ENCODE measurements at places on chromosomes 7 and 10.
A peak's percentile ranks its signal among the peaks of the same experiment; 100 is the strongest.

DNA sequence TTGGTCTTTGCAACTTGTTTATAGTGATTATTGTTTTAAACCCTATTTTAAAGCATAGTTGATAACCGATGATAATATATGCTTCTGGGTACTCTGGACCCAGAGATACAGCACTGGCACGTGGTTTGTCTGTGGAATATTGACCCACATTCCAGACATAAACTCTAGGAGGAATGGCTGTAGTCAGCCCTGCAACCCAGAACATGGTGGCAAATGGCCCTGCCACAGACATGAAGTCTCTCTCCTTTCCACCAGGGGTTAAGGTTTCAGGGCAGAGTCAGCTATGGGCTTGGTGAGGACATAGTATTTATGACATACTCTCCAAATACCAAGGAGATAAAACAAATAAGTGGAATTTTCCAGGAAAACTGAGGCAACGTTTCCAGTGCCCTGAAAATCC, 83.6 kb downstream of the NAMPT start:
- no peak for DNase-seq

GRCh38 chr7:155203882-155204691, 93.6 kb upstream of the INSIG1 start:
- DNase-seq = no peak

GRCh38 chr7:39541511-39541910, 24.7 kb upstream of the YAE1 start:
- DNase-seq = no peak

GRCh38 chr7:95317546-95317945, 6.8 kb downstream of the PON1 start:
- DNase-seq = peak; percentile 11

DNA sequence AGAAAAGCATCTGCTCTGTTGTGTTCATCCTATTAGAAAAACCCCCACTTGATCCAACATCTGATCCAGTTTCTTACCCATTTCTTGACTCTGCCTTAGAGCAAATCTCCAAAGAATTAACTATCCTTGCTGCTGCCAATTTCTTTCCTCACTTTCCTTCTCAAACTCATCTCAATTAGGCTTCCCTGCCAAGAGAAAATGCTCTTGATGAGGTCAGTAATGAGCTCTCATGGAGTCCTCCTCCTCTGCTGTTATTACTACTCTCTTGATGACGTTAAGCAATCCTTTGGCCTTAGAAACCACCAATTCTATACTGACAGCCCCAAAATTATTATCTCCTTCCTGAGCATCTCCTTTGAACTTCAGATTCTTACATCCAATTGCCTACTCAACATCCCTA, 162.0 kb upstream of the FAM13C start:
- DNase-seq = no peak

- no peak for DNase-seq
These were observed 114.1 kb upstream of the MACROH2A2 start for GRCh38 chr10:69938541-69938991.

- no peak for DNase-seq
These were observed 23.0 kb upstream of the RET start for GRCh38 chr10:43053825-43054224.

DNA sequence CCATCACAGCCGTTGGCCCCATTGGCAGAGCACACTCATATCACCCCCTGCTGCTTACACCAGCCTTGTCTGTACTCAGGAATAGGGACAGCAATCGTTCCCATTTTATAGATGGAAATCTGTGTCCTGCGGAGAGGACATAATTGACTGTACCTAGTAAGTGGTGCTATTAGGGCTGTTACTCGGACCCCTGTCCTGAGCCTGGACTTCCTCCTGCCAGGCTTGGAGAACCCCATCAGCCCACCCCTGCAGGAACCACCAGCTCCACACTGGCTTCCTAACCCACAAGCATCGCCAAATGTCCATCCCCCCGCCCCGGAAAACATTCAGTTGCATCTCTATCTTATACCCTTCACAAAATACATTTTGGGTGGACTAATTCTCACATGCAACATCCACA, 139.8 kb upstream of the RET start:
- DNase-seq = no peak

DNA sequence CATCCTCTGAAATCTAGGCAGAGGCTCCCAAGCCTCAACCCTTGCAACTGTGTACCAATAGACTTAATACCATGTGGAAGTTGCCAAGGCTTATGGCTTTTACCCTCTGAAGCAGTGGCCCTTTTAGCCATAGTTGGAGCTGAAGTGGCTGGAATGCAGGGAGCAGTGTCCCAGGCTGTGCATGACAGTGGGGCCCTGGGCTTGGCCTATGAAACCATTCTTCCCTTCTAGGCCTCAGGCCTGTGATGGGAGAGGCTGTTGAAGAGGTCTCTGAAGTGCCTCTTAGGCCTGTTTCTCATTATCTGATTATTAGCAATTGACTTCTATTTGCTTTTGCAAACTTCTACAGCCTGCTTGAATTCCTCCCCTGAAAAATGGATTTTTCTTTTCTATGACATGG, 612.7 kb upstream of the ZWINT start:
- DNase-seq = no peak

DNA sequence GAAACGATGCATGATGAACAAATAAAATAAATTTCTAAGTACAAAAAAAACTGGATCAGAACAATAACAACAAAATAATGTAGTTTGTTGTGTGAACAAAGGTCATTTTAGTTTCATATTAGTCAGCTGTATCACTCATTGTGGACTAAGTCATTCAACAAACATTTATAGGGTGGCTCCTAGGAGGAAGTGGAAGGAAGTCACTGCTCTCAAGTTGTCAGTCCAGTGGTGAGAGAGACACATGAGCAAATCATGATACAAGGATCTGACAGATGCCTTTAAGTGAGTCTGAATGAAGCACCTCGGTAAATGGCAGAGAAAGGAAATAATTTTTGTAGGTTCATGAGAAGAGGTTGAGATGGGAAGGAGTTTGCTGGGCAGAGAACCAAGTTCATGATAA, 56.8 kb downstream of the EPDR1 start:
- no peak for DNase-seq

GRCh38 chr7:139960157-139960556, 102.6 kb downstream of the PARP12 start:
- no peak for DNase-seq

GRCh38 chr7:22668971-22669401, 58.0 kb upstream of the IL6 start:
- no peak for DNase-seq

GRCh38 chr10:79310911-79311573, 36.2 kb upstream of the PPIF start:
- no peak for DNase-seq

DNA sequence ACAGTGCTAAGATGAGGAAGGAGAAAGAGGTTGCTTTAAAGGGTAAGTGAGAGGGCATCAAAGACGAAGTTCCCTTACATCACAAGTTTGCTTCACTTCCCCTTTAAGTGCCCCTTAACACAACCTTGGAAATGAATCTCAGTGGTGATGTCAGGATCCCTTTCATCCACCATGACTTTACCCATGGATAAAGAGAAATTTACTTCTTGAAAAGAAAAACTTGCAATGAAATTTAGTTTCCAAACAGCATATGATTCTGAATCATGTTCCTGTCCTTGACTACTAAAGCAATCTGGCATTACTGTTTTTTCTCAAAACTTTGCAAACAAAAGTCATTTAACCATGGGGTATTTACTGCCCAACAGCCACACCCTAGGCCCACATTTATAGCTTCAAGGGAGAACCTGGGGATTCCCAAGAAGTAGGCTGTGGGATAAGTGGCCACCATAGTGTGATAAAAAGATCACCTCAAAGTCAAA, 135.9 kb downstream of the ITGB8 start:
- DNase-seq = no peak

DNA sequence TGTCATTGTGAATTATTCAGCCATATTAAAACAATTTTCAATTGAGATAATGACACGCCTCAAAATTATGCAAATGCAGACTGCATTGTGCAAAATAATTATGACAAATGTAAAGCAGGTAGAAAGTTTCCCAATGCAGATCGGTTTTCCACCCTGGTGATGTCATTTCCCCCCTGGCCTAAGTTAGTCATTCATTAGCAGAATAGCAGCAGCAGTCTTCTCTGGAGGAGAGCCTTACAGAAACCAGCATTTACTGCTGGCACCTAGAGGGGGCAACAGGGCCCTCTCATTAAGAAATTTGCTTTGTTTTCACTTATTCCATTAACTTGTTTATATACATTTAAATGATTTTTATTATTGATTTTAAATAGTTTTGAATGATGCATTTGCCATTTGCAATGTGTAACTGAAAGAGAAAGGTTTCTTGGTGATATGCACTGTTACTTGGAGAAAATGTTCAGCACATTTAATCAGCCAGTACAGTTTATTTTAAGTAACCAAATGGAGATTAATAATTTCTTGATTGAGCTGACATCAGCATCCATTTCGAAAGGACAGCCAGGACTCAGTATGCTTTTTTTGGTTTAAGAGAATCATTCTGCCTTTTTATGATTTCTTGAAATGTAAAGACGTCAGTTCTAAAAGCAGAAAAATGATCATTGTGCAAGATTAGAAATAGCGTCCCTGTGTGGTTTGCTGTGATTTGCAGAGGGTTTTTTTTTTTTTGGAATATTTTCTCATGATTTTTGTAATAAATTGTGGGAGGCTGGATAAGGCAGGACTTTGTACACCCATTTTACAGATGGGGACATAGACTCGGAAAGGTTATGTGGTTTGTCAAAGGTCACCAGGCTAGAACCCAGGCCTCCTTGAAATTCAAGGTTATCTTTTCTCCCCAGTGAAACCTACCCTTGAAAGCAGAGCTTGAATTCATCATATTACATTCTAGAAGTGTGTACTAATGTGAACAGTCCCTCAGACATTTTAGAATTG, 3.5 kb downstream of the ARID5B start:
- DNase-seq = no peak

- peak; percentile 82 for DNase-seq
These were observed at the start of gene FKBP9 for GRCh38 chr7:32957326-32958045. TSS of gene FKBP9 (plus strand) at chr7:32957440. CDS start at chr7:32957574, 134 bp downstream.

- DNase-seq = no peak
These were observed 771 bp upstream of the ADIRF start for GRCh38 chr10:86967481-86967941.

GRCh38 chr7:102843850-102844249, 69.0 kb upstream of the LRRC17 start:
- DNase-seq = no peak

DNA sequence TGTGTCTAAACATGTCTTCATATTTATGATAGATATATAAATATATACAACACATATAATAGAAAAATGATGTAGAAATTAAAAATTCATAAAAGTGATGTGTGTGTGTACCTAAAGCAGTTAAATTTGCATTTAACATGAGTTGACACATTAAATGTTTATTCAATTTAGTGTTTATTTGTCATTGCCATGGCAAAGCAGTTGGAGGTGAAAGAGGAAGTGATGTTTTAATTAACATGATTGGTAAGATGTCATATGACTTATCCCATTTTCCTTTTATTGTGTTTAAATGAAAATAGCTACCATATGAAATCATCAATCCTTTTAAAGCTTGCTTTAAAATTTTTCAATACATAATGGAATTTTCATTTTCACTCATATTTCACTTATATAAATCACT, 452.6 kb downstream of the SUGCT start:
- no peak for DNase-seq

DNA sequence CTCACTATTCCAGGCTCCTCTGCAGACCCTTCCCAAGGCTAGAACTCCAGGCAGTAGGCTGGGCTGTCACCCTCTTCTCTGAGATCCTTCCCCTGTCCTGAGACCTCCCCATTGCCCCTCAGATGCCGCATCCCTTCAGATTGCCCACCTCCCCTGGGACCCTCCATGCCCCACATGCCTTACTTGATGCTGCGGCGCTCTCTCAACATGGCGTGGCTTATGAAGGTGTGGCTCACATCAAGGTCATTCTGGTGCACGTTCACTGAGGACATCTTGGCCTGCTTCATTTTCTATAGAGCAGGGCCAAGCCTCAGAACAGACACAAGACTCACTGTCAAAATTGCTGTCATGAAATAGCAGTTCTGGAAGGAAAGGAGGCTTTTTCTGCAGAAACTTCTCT, 34.7 kb upstream of the ZNF716 start:
- DNase-seq = no peak

DNA sequence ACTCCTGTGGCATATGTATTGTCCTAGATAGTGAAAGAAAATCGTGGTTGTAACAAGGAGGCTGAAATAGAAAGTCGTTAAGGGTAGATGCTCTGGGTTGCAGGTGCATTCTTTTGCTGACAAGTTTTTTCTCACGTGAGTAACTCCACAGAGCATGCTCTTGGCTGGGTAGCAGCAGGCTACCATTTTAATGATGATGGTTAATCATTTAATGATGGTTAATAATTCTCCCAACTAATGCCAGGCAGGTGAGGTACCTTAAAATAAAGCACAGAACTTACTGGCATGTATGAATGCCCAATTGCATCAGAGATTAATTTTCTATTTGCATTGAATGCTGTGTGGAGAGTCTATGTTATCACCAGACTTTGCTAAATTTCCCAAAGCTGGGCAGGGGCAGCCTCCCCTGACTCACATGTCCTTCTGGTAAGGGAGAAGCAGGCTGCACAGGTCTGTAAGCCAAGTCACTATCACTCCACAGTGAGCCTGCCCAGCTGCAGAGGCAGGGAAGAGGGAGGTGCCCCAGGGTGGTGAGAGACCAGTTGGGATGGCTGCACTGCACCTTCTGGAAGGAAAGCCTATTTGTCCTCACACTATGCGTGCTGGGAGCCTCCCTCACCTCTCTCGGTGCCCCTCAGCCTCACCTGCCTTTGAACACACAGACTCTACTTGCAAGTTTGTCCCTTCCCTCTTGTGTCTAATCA, 287.0 kb upstream of the IGFBP3 start:
- no peak for DNase-seq

DNA sequence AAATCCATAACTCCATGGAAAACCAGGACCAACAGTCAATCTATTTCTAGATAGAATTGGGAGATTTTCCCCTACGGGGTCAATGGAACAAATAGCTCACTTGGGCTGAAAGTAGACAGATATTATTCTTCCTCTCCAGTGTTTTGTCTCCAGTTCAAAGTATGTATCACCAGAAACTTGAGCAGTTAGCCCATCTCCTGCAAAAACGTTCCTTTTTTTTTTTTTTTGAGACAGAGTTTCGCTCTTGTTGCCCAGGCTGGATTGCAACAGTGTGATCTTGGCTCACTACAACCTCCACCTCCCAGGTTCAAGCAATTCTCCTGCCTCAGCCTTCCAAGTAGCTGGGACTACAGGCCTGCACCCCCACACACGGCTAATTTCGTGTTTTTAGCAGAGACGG, 390.0 kb upstream of the AUTS2 start:
- no peak for DNase-seq

GRCh38 chr7:156544919-156545715, 95.5 kb upstream of the RNF32 start:
- DNase-seq = no peak

DNA sequence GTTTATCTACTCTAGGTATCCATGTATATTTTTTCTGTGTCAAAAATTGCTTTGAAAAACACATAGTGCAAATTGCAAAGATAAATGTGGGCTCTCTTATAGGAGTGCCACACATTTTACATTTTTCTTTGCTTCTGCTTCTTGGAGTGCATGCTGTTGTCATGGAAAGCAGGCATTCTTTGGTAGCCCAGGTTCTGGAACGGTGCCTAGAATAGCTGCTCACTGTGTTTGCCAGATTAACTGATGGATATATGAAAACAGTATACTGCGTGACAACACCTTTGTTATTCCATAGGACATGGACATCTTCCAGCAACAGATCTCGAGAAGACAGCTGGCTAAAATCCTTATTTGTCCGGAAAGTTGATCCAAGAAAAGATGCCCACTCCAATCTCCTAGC, 13.4 kb downstream of the NIPSNAP2 start:
- no peak for DNase-seq

- DNase-seq = peak; percentile 80
These were observed 27.4 kb upstream of the ABLIM1 start for GRCh38 chr10:114685456-114685855.

Measured in SK-N-DZ (cell line).